Kidney epithelial cell (primary cell): ENCODE measurements at places on chromosomes 3 and 15. TPM values are rescaled to one million over a fixed set of nuclear protein-coding genes. Genes with fewer than 3 reads are reported as not detected.

The SHISA5 gene
- total RNA-seq = 231 and 248 TPM in 2 replicates

The AMIGO3 gene
- 2.9 TPM in 1 of 2 replicates, not detected in the other for total RNA-seq

The EFHB gene
- total RNA-seq = 0.33 and 1.5 TPM in 2 replicates

The CERS3 gene
- total RNA-seq = not detected in 2 replicates
